ENCODE measurements at places on chromosomes 2 and 18.

GRCh38 chr2:31318361-31319336 lies 84.7 kb downstream of the EHD3 start:
- no peak for DNase-seq

GRCh38 chr2:11320698-11321492 lies 23.5 kb downstream of the ROCK2 start:
- DNase-seq: no peak

DNA sequence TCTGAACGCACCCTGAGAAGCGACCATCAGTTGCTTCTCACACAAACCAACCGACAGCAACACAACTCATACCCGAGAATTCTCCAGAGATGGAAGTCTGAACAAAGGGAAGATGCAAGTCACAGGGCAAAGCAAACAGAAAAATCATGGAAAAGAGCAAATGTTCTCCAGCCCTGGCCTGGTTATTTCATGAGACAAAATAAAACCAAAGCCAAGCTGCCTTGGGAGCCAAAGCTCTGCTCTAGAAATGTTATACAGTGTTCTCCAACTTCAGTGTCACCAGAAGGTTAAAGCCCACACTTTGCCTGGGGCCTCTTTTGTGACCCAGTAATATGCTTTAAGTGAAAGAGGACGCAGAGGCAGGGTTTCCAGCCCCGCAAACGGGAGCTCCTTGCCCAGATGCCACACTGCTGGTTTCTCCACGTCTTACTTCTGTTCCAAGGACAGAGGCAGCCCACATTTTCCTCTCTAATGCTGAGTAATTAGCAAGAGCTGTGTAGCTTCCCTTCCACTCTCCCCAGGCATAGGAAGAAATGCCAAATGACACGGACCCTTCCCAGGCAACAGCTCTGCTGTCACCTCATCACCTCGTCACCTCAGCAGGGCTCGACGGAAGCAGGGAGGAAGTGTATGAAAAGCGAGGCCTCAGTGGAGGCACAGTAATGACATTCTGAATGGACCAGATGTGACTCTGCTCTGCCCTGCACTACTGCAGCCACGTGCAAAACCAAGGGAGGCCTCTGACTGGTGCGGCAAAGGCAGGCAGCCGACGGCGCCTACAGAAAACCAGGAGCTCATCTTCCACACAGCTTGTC lies 64.7 kb downstream of the FBXO15 start:
- DNase-seq: no peak

- no peak for DNase-seq
Measured at GRCh38 chr2:164796999-164797398, 44.6 kb downstream of the COBLL1 start.

GRCh38 chr18:76514573-76514972 lies 19.5 kb upstream of the ZNF516 start:
- DNase-seq: no peak

DNA sequence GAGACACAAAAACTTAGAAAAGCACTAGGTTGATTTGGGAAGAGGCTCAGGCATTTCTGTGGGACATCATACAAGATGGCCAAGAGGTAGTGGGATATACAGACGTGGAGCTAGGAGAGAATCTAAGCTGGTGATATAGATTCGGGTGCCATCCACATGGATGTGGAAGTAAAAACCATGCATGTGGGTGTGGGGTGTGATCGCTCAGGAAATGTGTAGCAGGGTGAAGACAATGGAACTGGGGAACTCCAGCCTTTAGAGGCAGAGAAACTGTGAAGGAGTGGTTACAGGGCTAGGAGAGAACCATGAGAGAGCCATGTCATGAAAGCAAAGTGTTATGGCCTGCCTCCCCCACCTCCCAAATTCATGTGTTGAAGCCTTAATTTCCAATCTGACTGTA lies 43.0 kb upstream of the CTLA4 start:
- no peak for DNase-seq

DNA sequence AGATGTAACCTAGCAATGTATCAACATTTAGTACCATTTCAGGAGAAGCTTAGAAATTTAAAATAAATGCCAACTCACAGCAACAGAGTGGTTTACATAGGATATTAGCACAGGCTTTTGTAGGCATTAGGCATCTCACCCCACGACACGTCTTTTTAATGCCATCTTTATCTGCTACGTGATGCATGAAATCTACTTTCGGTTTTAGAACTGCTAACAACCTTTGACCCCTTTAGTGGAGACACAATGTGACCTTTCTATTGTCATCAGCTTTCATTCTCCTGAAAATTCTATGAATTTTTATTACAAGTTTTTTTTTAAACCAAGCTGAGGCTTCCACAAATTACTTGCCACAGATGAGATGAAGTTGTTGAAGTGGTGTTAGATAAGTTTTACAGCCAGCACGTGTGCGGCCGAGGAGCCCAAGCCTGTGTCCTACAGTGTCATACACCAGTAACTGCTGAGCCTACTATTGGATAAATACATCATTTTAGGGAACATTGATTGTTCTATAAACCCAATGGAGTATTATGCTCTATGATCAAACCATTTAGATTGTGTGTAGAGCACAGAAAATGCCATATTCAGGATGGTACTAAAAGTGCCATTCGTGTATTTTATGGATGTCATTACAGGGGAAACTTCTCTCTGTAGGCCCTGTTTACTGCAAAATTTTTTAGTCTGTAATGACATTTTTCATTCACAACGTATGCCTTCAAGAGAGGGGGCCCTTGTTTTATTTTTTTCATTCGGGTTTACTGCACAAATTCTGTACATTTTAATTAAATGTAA lies 151.6 kb downstream of the PTGR3 start:
- DNase-seq: no peak

DNA sequence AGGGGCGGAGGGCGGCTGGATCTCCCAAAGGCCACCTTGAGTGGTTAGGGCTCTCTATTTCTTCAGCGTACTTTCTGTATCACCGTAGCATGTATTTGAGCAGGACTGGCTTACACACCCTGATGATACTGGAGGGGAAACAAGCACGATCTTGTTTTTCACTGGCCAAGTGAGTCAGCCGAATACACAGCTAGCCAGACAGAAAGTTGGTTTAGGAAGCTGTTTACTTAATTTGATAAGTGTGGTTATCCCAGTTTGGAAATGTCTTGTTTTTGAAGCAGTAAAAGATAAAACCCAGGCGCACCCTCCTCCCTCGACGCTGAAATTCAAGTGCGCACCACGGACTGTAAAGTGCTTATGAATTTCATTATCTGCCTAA lies 582 bp downstream of the RIOK3 start:
- DNase-seq: no peak

DNA sequence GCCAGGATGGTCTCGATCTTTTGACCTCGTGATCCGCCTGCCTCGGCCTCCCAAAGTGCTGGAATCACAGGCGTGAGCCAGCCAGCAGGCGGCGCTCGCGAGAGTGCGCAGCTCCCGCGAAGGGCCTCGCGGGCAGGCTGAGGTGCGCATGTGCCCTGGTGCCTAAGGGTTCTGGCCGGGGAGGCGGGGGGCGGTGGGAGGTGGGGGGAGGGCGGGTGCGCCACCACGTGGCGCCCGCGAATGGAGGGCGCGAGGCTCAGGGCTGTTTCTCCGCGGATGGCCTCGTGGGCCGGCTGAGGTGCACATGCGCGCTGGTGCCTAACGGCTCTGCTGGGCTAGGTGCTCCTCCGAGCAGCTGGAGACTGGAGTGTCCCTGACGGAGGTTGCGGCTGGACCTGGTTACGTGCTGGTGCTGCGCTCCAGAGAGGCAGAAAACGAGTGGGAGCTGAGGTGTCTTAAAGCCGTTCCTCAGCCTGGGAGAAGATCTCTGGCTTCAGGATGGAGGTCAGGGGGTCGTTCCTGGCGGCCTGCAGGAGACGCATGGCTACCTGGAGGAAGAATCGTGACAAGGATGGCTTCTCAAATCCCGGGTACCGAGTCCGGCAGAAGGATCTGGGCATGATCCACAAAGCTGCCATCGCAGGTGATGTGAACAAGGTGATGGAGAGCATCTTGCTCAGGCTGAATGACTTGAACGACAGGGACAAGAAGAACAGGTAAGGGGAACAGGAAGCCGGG lies at the start of gene ANKRD62:
Gene ANKRD62 (plus strand): TSS at position 324 of the 738 bp plus-strand sequence. CDS start 175 bp downstream, at position 499.
- no peak for DNase-seq

- DNase-seq: no peak
Measured at GRCh38 chr2:180829836-180830235, 150.6 kb upstream of the UBE2E3 start.

- DNase-seq: no peak
Measured at GRCh38 chr2:55111230-55111569, 60.9 kb upstream of the RTN4 start.

- no peak for DNase-seq
Measured at GRCh38 chr2:28431741-28432140, 39.1 kb downstream of the FOSL2 start.

DNA sequence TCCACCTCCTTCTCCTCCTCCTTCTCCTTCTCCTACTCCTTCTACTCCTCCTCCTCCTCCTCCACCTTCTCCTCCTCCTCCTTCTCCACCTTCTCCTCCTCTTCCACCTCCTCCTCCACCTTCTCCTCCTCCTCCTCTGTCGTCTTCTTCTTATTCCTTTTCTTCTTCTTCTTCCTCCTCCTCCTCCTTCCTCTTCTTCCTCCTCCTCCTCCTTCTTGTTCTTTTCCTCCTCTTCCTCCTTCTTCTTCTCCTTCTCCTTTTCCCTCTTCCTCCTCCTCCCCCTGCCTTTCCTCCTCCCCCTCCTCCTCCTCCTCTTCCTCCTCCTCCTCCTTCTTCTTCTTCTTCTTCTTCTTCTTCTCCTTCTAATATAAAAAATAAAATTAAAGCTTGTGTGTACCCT lies 971.2 kb upstream of the PIK3C3 start:
- DNase-seq: no peak

GRCh38 chr2:11388262-11389051 lies 44.0 kb upstream of the ROCK2 start:
- DNase-seq: no peak

- no peak for DNase-seq
Measured at GRCh38 chr18:34038086-34038485, 186.6 kb downstream of the NOL4 start.

GRCh38 chr2:191012845-191013681 lies 908 bp downstream of the STAT1 start:
- no peak for DNase-seq

DNA sequence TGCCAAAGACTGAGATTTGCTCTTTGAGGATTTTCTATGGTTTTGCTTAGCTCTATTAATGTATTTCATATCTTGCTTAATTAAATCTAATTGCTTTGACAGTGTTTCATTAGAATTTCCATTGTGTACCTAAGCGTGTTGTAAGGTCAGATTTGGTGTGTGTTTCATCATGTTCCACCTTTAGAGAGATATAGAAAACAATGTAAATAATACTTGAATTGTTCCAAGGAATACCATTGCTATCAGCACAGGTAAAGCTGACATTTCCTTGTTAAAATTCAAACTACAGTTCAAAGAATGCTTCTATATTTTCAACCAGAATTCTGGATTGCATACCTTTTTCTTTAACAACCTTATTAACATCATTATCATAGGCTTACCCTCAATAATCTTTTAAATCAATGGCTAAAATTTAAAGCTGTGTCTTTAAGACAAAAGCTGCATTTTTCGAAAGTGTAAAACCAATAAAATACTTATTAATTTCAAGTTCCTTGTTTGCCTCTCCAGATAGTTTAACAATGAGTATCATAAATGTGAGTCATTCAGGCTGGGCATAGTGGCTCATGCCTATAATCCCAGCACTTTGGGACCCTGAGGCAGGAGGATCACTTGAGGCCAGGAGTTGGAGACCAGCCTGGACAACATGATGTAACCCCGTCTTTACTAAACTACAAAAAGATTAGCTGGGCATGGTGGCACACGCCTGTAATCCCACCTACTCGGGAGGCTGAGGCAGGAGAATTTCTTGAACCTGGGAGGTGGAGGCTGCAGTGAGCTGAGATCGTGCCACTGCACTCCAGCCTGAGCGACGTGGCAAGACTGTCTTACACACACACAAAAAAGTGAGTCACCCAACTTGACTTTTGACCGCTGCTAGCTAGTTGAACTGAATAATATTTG lies 188.0 kb upstream of the PKDCC start:
- DNase-seq: no peak

- DNase-seq: no peak
Measured at GRCh38 chr18:11324956-11325882, 175.8 kb upstream of the PIEZO2 start.

Data from left forelimb (tissue), 1 donor.